ENCODE measurements at places on chromosomes 1 and 21. TPM values are rescaled to one million over a fixed set of nuclear protein-coding genes. Genes with fewer than 3 reads are reported as not detected.

GRCh38 chr21:29610779-29611360, 312.1 kb downstream of the BACH1 start:
- no peak for DNase-seq

- no peak for DNase-seq
Measured at GRCh38 chr1:119294199-119294598, 74.4 kb upstream of the HAO2 start.

- DNase-seq, result no peak
Measured at GRCh38 chr1:47901001-47901575, 96.1 kb downstream of the TRABD2B start.

- DNase-seq, result no peak
Measured at GRCh38 chr21:36156815-36157670, at the start of gene DOP1B. Gene DOP1B (plus strand): TSS chr21:36156824. CDS start chr21:36164734, 7,910 bp downstream.

Gene COL8A2
- 0.24 TPM for total RNA-seq

- DNase-seq, result no peak
Measured at GRCh38 chr1:222801067-222801466, 13.8 kb upstream of the DISP1 start.

GRCh38 chr1:234489007-234489697, 10.2 kb upstream of the TARBP1 start:
- no peak for DNase-seq

Gene ELAPOR1
- 0.38 TPM for total RNA-seq

- DNase-seq, result no peak
Measured at GRCh38 chr1:209772126-209772525, 12.2 kb downstream of the C1orf74 start.

Data from activated B cell treated with CpG ODN at 0.5 μM for 24 hours (primary cell).